Activated CD8-positive, alpha-beta memory T cell treated with anti-CD3 and anti-CD28 coated beads for 4 hours (primary cell): ENCODE measurements at places on chromosomes 2 and 18.

DNA sequence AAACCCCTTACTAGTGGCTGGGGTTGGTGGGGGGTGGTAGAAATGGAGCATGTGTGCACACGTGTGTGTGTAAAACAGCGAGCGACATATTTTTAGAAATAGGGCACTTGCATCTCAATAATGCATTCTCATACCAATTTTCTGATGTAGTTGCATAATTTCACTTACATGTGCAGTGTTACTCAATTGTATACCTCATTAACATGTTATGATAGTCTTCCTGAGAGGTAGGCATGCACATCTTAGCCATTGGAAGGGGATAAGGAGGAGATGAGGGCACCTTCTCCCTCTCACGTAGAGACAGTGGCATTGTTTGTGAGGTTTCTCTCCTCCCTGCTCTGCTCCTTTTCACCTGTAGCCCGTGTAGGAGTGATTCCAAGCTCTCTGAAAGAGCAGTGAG, 44.6 kb upstream of the RND3 start:
- DNase-seq, result no peak

DNA sequence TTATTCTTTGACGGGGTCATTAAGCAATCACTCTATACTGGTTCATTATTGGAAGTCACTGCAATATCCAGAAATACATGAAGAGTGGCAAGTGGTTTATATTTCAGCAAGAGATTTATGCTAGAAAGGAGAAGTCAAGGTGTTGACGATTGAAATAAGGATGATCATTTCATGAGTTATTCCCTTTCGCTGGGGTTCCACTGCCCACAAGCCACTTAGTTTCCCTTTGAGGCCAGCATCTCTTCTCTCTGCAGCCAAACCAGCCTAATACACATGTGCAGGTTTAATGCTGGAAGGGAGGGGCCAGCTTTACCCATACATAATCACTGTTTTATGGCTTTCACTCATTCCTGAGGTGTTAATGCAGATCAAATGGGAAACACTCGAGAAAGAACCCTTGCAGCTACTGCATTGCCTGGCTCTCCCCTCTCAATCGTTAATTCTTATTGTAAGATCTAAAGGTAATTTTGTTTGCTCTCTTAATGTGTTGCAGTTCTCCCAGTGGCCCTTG, 108.4 kb downstream of the MEIS1 start:
- DNase-seq, result no peak

- DNase-seq, result no peak
Measured at GRCh38 chr18:59649591-59649990, 47.6 kb downstream of the CCBE1 start.

GRCh38 chr18:46294751-46295150, 190.6 kb downstream of the HAUS1 start:
- DNase-seq, result no peak

GRCh38 chr2:161915121-161915520, 158.9 kb downstream of the DPP4 start:
- DNase-seq, result no peak

DNA sequence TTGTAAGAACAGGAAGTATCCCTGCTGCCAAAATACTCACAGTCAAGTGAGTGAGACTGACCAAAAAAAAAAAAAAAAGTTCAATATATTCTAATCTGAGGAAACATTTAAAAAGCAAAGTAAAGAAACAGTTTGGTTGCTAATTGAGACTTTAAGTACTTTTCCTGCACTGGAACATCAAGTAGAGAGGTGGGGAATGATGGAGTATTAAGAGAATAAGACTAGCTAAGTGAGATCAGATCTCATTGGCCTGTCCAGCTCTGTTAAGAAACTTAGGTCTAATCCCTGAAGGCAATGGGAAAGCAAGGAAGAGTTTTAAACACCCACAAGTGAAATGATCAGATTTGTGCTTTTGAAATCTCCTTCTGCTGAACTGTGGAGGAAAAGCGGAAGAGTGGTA, 27.8 kb upstream of the MAP4K3 start:
- DNase-seq, result no peak

GRCh38 chr18:70363861-70364260, 75.0 kb downstream of the SOCS6 start:
- no peak for DNase-seq

DNA sequence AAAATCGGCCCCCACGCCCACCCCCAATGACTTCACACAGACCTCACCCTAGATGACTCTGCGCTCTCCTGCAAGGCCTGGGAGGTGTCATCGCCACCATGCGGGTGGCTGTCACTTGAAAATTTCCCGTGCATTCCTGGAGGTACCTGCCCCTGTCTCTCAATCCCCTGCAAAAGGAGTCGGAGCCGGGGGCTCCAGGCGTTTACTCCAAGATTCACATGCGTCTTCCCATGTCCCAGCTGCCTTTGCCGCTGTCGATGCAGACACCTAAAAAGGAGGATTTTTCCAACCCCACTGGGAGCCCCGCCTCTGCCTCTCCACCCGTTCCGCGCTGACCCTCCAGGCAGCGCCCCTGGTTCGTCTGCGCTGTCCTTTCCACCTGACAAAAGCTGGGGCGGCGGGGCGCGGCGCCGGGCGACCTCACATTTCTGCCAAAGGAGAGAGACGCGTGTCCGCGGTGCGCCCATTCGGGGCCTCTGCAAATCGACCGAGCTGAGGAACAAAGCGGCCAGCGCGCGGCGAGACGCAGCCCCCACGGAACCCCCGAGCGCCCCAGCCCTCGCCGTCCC, 667 bp downstream of the REEP1 start:
- DNase-seq, result no peak

GRCh38 chr2:5057891-5058351, 634.3 kb upstream of the SOX11 start:
- DNase-seq, result no peak

- DNase-seq, result no peak
Measured at GRCh38 chr2:170944545-170944944, 15.5 kb downstream of the GORASP2 start.

DNA sequence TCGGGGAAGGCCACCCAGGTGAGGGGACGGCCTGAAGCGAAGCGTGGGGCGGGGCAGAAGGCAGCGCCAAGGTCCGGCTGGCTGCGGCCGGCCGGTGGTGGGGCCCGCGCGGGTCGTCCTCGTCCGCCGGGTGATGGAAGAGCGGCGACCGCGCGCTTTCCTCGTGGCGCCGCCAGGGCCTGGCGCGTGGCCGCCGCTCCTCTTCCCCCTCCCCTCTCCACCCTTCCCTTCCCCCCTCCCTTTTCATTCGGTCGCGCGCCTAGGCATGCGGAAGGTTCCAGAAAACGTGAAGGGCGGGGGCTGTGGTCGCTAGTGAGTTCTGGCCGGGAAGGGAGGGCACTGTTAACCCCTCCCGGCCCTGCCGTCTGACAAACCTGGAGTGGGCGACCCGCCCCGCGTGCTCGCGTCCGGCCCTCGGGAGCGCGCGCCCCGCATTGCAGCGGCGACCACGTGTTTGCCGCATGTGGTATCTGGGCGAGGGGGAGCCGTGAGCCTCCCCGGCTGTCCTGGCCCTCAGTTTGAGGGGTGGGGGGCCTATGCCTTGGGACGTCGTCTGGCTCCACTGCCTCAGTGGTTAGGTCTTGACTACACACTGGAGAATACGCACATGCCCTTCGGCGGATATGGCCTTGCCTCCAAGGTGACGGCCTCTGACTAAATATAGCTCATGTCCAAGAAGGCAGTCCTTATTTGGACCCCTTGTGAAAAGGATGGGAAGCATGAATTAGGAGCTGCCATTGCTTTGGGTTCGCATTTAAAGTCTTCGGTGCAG, 579 bp downstream of the MAT2A start:
- DNase-seq, result peak; percentile 65

DNA sequence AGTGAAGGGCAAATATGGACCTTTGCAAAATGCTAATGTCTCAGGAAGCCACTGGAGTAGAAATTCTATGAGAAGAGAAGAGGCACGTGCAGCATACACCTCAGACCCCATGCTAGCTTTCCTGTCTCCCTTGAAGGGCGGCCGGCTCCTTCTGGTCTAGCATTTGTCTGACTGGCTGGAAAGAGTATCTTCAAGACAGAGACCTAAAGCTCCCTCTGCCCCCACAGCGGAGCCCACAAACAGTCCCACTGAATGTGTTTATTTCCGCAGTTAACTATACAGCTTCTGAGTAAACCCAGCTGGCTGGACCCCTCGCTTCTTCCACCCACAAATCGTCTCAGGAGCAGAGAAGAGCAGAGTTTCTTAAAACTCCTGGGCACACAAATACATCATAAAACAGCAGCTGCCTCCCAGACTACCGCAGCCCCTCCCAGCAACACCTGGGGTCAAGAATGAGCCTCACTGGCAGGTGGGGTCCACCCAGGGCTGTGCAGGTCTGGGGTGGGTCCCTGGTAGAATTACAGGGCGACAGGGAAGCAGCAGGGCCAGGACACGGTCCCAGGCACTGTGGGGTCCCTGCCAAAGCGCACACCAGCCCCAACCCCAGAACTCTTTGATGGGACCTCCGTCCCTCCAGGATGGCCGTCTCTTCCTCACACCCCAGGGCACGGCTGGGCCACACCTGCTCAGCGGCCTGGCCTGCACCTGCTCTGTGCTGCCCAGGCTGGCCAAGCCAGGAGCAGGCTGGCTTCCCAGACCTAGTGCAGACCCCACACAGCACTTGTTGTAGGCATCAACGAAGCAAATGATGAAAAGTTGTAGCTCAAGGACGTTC, 103.8 kb downstream of the PXDN start:
- no peak for DNase-seq

GRCh38 chr2:159251296-159252173, 35.0 kb downstream of the WDSUB1 start:
- DNase-seq, result no peak

DNA sequence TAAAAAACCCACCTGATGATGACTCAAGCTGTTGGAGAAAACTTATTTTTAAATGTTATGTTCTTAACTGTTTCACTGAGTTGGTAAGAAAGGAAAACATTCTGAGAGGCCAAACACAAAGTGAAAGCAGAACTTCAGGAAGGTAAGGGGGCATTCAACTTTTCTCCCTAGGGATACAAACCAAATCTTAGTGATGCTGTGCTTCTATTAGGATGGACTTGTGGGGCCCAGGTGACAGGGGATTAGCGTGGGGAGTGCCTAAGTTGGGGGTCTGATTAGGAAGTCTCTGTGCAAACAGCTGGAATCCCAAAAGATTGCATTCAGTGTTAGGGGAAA, 18.5 kb downstream of the PDCL3 start:
- no peak for DNase-seq

- no peak for DNase-seq
Measured at GRCh38 chr2:53827398-53828175, 32.2 kb downstream of the GPR75 start.

GRCh38 chr2:1709335-1709605, 35.0 kb downstream of the PXDN start:
- no peak for DNase-seq

DNA sequence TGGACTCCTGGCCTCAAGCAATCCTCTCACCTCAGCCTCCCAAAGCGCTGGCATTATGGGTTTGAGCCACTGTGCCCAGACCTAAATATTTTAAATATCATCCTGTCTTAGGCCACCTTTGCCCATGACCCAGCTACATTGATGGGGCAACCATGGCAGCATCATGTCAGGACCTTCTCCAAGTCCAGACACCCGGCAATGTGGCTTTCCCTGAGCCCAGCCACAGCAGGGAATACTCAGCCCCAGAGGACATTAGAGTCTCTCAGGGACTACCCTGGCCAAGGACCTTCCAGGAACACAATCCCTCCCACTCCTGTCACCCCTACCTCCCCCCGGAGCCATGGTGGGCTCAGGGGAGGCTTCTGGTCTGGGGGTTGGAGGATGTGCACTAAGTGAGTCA, 72.8 kb downstream of the SMAD7 start:
- no peak for DNase-seq

DNA sequence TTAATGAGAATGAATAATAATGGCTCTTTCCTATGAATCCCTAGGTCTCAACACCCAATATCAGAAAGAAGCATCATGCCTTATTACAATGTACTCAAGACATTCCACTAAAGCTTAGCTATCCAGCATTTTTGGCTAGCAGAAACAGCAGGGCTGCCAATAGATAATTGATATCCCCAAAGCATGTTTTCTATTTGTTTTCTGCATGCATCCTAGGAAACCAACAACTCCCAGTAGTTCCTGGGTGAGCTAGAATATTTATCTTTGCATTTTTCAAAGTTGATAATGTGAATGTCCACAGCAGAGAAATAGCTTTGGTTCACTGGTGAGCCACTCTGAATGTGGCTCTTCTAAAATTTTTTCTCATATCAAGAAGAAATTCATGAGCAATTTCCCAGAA, 5.8 kb upstream of the ANTXR1 start:
- DNase-seq, result no peak

DNA sequence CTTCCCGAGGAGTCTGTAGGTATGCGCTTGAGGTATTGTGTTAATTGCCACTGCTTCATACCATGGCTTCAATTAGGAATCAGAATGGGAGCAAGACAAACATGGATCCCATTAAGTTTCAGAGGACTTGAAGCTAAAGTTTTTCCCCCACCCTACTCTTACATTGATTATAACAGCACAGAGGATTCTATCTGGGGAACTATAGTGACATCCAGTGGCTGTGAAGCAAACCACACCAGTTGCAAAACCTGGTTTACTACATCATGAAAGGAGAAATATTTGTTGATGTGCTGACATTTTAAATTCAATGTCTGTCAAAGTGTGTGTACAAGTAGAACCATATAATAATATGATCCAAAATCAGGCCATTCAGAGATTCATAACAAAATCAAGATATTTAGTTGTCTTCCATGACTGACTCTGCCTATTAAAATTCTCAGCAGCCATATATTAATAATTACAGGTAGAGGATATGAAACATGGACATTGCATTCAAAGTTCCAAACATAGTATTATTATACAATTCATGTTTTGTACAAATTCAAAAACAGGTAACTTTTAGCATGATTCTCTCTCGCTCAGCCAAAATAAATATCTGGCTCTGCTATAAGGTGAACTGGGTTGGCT, 82.9 kb downstream of the GRB14 start:
- no peak for DNase-seq

DNA sequence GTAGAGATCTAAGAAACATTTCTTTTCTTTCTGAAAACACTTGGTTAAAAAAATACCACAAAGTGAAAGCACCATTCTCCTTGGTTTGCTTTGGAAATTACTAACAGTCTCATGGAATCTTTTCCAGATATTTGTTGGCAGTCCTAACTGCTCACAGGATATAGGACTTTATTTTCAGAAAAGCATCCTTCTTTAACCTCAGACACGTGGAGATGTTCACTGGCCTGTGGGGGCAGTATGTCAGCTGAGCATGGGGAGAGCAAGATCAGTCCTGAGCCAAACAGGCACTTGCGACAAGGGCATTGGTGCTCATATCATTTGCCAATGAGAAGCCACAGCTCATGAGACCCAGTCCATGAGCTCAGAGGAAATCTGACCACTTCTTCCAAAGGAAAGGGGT, 371.9 kb downstream of the NBAS start:
- no peak for DNase-seq
